DMS 273 treated with DMSO at 0.1 percent for 48 hours (cell line): ENCODE measurements at places on chromosomes 4 and X.
A peak's percentile ranks its signal among the peaks of the same experiment; 100 is the strongest.

DNA sequence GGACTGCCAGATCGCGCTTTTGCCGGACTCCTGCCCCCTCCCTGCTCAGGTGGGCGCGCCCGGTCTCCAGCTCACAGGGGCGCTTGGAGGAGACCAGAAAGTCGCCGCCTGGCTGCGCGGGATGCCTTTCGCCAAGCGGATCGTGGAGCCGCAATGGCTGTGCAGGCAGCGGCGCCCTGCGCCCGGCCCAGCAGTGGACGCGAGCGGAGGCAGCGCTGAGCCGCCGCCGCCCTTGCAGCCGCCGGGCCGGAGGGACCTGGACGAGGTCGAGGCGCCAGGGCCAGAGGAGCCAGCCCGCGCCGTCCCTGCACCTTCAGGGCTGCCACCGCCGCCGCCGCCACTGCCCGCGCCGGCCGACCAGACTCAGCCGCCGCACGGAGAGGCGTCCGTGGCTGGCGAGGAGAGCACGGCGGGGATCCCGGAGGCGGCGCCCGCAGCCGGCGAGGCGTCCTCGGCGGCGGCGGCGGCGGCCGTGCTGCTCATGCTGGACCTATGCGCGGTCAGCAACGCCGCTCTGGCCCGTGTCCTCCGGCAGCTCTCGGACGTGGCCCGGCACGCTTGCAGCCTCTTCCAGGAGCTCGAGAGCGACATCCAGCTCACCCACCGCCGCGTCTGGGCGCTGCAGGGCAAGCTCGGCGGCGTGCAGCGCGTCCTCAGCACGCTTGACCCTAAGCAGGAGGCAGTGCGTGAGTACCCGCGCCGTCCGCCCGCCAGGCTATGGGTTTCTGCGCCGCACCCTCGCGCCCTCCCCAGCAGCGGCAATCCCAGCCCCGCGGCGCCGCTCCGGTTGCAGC lies 834 bp downstream of the NHS start:
- no peak for DNase-seq

DNA sequence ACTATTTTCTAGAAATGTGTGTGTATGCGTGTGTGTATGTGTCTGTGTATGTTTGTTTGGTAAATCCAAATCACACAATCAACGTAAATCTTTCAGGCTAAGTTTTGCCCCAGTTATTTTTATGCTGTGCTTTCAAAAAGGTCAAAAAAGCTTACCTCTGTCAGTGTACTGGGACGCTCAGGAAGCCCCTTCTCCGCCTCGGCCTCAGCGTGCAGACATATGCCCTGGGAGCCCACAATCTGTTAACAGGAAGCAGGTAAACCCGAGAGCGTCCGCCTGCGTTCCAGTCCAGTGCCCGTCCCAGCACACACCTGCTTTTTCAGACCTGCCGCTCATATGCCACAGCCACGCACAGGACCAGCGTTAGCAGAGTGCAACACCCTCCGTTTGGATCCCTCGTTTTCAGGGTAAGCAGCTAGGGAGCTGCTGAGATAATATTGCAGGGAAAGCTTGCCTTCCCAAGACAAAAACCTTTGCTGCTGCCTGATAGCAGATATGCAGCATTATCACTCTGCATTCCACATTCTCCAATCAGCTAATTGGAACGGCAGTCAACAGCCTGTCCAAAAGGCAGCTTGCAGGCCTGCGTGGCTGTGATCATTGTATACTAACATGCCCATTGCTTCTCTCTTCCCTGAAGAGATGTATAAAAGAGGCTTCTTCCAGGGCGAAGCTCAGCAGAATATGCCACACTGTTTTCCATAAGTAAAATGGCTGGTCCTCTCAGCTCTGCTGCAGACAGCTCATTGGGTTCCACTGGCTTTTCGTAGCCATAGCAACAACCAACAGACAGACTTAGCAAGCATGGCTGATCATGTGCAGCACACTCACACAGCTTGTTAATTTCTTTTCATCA lies at the start of gene SORBS2:
Gene SORBS2 (minus strand): TSS at position 686 of the 856 bp plus-strand sequence. CDS start 121,623 bp downstream, outside the sequence.
- DNase-seq = peak; percentile 13

DNA sequence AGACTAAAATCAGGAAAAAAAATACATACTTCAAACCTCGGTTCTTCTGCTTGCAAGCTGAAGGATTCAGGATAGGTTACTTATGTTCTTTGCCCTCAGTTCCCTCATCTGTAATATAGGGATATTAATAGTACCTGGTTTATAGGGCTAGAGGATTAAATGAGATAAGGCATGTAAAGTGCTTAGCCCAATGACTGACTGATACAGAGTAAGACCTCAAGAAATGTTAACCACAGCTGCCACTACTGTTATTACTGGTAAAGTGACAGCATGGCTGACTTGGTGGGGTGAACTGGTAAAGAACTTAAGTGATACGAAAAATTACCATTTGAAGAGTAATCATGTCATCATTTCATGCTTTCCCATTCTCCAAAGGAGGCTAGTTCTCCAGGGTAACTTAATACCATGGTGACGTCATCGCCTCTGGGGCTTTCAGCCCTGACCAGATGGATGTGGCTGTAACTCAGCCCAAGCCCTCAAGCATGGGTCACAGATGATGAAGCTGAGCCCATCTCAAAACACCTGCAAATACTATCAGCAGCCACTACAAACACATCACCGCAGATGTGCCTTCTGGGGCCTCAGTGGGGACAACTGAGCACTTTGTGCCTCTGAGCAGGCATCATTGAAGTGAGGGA lies 44.5 kb upstream of the SCML1 start:
- no peak for DNase-seq

DNA sequence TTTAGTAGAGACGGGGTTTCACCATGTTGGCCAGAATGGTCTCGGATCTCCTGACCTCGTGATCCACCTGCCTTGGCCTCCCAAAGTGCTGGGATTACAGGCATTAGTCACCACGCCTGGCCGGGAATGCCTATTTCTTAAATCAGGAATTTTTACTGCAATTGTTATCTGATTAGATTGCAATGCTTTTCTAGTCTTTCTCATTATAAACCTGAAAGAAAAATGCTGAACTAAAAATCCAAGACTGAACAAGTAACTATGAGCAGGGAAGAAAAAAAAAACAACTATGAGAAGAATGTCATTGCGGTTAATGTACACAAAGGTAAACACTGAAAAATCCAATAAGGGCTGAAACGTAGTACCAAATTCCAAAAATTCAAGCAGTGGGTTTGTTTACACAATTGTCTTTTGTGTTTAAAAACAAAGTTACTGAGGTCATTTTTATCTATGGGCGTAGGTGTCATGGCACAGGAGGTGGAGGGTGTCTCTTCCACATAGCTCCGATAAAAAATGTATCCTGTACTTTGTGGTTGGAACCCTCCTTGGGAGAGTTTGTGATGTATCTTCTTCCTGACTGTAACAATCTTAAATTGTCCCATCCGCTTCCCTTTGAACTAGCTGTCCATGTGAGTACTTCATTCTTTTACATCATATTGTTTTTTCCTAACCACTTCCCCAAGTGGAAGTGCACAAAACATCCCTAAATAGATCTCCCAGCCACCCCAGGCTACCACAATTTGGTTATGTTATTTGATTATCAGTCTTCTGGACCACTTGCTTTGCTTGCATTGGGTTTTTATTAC lies 11.1 kb upstream of the TMEM156 start:
- DNase-seq = no peak

- DNase-seq = no peak
Observed at GRCh38 chr4:149223659-149224058, 592.0 kb downstream of the IQCM start.

GRCh38 chrX:9357518-9358114 lies 107.2 kb upstream of the TBL1X start:
- no peak for DNase-seq

GRCh38 chrX:139758809-139759208 lies 50.8 kb upstream of the MCF2 start:
- DNase-seq = no peak

DNA sequence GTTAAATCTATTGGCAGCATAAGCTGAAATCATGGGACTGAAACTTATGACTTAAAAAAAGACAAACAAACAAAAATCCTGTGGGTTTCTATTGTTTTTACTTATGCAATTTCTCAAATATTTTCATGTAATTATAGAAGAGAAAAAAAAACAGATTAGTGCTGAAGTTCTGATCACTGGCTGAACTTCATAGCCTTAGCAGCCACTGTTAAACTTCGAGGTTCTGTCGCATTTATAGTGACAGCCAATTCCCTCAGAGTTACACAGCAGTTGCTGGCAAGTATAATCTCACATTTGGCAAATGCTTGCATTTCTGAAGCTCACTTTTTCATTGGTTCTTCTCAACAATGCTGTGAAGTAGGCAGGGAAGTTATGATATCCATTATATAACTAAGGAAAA lies 748.9 kb upstream of the MAGEB2 start:
- DNase-seq = no peak

DNA sequence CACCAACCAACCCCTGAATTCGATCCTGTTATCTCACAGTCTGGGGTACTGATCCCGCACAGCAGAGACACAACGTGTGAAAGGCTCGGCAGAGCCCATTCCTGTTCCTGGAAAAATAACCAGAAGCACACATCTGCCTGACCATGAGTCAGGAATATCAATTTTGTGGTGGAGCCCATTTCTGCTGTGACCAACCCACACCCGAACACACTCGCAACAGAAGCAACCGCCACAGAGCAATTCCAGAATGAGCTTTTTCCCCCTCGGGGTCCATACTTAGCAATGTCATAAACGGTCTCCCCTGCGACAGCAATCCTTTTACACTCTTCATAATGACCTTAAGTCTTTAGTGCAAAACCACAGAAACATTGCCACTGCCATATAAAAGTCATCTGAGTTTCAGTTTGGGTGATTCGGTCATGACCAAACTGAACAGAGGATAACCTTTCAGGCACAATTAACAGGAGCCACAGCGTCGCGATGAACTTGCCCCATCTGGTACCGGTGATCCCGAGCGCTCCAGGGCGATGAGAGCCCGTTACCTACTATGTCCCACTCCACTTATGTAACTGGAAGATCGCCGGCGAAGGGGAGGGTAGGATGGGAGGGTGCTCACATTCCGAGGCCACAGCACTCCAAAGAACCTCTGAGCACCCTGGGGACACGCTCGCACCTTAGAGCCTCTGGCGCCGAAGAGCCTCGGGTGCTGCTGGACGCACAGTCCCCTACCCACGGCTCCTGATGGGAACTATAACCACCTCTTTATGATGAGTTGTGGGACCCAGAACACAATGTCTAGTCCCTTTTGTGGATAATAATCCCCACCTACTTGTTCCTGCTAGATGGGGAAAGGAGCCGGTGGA lies 1.1 kb downstream of the MECP2 start:
- no peak for DNase-seq

DNA sequence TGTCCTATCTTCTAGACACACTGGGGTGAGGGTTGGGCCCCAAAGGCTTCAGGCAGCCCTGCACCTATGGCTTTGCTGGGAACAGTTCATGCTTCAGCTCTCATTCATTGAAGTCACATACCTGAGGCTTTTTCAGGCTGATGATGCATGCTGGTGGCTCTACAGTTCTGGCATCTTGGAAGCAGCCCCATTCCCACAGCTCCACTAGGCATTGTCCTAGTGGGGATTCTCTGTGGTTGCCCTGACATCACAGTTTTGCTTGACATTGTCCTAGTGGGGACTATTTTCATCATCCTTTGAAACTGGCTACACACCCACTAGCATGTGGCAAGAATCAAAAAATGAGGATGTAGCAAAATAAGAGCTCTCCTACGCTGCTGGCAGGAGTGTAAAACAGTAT lies 37.7 kb upstream of the C4orf17 start:
- DNase-seq = no peak

DNA sequence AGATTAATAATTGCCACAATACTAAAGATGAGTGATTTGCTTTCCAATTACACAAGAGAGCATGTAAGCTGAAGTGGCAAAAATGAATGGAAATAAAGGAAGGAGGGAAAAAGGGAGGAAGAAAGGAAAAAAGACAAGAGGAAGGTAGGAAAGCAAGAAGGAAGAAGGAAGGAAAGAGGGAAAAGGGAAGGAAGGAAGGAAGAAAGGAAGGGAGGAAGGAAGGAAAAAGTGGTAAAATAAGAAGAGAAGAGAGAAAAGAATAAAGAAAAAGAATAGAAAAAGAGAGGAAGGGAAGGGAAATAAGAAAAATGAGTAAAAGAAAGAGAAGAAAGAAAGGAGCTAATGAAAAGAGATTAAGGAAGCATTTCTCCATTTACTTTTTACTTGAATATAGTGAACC lies 4.6 kb downstream of the NDST4 start:
- no peak for DNase-seq

DNA sequence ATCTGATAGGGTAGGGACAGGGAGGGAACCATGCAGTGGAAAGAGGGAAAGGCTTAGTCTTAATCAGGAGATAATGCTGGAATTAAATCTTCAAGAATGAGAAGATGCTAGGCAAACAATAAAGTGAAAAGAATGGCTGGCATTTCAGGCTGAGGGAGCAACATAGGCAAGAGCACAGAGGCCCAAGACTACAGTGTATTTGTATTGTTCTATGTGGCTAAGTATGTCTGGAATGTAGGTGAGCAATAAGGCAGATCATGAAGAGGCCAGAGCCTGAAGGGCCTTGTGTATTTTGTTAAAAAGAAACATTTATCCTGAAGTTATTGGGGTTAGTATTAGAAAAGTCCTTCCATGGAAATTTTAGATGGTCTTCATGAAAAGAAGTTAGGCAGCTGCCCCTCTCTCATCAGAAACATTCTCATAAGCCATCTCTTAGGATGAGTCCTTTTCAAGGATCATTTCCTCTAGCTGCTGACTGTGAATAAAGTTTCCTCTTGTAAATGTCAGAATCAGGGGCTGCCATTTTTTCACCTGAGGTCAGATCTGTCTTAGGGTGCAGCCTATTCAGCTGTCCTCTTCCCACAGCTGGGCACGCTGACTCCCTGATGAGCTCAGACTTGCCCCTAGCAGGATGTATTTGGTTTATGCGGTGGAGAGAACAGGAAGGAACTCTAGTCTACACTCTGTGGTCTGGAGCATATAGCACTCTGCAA lies 46.3 kb downstream of the ATP10D start:
- DNase-seq = no peak

DNA sequence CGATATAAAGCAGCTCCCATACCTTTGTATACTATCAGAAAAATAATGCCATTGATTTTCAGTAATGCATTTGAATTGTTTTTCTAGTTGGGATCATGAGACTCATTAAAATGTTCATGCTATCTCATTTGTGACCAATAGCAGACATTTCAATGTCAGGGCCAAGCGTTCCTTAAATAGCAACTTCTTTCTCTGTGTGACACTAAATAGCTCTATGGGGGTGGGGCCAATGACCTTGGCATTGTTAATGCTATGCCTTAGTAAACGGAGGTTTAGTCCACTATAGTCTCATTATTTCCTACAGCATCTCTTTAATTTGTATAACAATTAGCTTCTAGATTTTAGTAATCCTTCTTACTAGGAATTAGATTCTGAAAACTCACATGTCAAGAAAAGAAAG lies 48.6 kb upstream of the ARHGAP24 start:
- DNase-seq = no peak
